AG09319 (cell line): ENCODE measurements at places on chromosomes 16 and 17.

- DNase-seq: no peak
Observed at GRCh38 chr17:81954131-81955057, 6.6 kb downstream of the NOTUM start.

- DNase-seq: no peak
Observed at GRCh38 chr17:811051-811784, 29.1 kb downstream of the MRM3 start.

DNA sequence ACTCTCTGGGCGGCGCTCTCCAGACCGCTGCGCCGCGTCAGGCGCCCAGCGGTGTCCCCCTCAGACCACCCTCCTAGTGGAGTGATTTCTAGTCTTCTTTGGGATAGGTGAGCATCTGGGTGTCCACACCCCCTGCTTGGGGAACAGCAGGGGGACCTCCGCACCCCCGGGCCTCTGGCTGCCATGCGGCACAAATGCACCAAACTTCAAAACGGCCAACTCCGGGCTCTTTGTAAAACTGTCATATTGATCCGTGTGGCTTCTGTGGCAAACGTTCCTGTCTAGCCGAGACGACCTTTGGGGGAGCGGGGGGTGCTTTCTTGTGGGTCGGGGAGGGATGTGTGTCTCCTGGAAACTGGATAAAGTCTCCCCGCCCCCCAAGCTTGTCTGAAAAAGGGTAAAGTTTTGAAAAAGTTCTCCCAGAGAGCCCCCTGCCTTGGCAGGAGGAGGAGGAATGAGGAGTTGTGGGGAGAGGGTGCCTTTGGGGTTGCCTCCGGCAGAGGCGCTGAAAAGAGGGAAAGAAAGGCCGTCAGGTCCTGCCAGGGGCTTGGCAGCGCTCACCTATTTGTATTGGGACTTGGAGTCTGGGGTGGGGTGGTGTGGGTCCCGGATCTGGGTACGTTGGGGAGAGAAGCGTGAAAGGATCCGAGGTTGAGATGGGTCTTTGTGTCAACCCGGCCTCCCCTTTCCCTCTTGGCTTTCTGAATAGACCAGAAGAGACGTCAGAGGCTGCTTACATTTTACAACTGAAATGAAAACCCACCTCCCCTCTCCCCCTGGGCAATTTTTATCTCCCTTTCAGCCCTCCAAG is 2.2 kb upstream of the CHD3 start:
- DNase-seq: no peak

DNA sequence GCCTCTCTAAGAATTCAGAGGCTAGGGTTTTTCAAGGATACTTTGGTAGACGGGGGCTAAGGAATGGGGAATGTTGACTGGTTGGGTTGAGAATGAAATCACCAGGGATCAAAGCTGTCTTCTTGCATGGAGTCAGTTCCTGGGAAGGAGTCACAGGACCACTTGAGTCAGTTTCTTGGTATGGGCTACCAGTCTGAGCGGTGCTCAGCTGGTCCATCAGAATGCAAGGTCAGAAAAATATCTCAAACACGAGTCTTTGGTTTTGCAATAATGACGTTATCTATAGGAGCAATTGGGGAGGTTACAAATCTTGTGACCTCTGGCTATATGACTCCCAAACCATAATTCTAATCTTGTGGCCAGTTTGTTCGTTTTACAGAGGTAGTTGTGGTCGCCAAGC is 18.4 kb downstream of the CHD9NB start:
- no peak for DNase-seq

GRCh38 chr16:30113711-30114333 is 485 bp upstream of the GDPD3 start:
- no peak for DNase-seq

- DNase-seq: no peak
Observed at GRCh38 chr16:89860747-89861304, 12.6 kb upstream of the TCF25 start.

GRCh38 chr17:50185631-50186471 is 15.6 kb downstream of the COL1A1 start:
- DNase-seq: no peak

GRCh38 chr17:8680466-8681169 is 50.1 kb upstream of the MYH10 start:
- no peak for DNase-seq

DNA sequence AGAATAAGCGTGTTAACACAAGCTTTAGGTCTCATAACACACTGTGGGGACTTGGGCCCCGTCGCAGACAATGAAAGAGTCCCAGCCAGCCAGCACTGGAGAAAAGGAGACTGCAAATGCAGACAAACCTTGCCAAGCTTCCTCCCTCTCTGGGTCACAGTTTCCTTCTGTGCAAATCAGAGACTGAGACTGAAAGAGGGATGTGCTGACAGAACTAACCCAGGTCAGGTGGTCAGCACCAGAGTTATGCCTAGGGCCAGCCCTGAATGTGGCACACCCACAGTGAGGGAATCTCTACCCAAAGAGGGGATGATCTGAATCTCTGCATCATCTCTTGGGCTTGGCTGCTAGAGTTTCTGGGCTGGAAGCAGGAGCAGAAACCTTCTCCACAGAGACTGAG is 282.3 kb upstream of the CCL2 start:
- no peak for DNase-seq

DNA sequence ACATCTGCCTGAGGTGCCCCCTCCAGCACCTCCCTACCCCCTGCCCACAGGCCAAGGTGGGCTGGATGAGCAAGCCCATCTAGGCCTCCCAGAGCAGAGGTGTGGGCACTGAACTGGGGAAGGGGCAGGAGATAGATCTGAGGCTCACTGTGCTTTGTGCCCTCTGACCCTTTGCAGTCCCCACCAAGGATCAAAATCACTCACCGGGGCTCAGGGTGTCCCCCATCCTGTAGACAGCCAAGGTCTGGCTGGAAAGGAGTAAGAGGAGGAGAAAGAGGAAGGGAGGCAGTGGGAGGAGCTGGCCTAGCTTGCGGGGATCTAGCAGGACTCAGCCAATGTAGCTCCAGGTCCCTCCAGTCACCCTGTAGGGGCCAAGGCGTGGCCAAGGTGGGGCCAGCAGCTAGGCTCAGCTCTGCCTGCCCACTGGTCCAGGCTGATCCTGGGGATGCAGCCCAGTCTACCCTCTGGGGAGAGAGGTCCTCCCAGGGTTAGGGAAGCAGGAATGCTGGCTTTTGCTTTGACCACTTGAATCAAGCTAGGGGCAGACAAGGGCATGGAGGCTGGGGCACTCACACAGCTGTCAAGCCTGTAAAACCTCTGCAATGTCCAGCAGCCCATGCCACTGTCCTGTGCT is 1.8 kb downstream of the SLC12A4 start:
- DNase-seq: peak; percentile 14

DNA sequence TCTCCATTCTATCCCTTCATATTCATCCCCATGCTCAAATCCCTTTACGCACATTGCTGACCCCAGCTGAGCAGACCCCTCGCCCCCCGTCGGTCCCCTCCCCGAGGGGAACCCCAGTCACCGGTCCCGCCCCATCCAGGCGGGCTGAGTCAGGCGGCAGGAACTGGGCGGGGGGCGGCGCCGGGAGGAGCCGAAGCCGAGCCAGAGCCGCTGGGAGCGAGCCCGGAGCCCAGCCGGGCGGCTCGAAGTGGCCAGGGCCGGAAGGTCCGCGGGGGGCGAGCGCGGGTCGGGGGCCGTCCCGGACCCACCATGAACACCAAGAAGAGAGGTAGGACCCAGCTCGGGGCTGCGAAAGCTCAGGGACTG is 8.6 kb downstream of the RIPOR1 start:
- no peak for DNase-seq

DNA sequence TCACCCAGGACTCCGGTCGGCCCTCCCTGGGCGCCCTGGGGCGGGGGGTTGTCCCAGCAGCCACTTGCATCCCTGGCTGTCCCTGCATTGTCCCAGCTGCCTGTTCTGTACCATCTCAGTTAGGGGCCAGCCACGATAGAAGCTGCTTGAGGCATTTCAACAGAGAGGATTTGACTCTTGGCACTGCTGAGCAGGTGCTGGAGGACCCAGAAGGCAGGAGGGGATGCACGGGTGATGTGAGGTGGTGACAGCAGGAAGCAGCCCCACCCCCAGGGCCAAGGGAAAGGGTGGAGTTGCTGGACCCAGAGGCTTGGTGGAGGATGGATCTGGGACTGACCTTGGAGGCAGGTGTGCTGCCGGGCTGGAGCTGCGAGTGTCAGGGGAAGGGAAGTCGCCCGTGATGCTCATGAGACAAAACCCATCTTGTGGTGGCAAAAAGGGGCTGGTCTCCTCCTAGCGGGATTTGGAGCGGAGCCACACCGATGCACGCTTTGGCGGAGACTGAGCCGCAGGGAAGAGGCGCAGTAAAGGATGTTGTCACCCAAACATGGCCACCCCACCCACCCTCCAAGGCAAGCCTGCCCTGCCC is 188.0 kb upstream of the GSE1 start:
- no peak for DNase-seq

GRCh38 chr17:75720656-75721462 is at the start of gene ITGB4:
TSS of gene ITGB4 (plus strand) at chr17:75721459. CDS start at chr17:75724704, 3,245 bp downstream.
- DNase-seq: no peak

- DNase-seq: no peak
Observed at GRCh38 chr17:41417576-41418015, 6.8 kb downstream of the KRT37 start.

GRCh38 chr16:57590654-57591085 is 37.8 kb upstream of the ADGRG1 start:
- DNase-seq: no peak

DNA sequence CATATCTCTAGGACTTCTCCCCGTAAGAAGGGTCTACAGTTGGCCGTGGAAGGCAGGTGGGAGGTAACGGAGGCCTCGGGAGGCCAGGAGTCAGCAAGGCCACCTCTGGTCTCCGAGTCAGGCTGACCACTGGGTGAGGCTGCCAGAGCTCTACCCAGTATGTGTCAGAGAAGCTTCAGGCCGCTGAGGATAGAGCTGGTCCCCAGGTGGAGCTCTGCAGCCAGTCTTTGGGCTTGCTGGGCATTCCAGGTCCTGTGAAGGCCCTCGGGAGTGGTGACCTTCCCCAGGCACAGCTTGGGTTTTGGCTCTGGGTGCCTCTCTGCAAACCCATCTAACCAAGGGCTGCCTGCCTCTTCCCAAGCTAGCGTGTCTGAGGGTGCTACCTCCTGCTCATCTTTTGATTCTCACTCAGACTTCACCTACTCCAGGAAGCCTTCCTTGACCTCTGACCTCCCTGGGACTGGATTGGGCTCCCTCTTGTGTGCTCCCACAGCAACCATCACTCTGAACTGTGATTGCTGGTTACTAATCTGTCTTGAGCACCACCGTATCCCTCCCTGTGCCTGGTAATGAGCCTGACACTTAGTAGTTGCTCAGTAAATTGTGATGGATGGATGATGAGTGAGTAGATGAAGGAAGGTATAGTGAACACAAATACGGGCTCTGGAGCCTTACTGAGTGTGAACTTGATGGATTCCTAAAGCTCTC is 22.3 kb downstream of the RHBDL3 start:
- no peak for DNase-seq

- no peak for DNase-seq
Observed at GRCh38 chr16:19754644-19755036, 36.6 kb downstream of the IQCK start.

- DNase-seq: no peak
Observed at GRCh38 chr16:27289669-27290068, 21.1 kb upstream of the NSMCE1 start.

DNA sequence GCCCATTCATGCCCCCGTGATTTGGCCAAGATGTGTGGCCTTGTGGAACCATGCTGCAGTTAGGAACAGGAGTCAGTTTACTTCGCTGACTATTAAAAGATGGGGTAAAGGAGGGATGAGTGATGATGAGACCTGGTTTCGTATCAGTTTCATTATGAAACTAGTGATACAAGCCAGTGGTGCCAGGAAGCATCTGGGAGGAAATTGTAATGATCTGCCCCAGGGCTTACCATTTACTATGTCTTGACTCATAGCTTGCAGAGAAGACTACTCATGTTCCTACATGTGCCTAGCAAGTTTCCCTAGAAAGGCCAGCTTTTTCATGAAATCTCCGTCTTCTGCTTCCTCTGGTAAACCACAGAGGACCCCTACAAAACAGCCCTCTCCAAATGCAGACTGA is 23.2 kb downstream of the CDH3 start:
- DNase-seq: no peak

DNA sequence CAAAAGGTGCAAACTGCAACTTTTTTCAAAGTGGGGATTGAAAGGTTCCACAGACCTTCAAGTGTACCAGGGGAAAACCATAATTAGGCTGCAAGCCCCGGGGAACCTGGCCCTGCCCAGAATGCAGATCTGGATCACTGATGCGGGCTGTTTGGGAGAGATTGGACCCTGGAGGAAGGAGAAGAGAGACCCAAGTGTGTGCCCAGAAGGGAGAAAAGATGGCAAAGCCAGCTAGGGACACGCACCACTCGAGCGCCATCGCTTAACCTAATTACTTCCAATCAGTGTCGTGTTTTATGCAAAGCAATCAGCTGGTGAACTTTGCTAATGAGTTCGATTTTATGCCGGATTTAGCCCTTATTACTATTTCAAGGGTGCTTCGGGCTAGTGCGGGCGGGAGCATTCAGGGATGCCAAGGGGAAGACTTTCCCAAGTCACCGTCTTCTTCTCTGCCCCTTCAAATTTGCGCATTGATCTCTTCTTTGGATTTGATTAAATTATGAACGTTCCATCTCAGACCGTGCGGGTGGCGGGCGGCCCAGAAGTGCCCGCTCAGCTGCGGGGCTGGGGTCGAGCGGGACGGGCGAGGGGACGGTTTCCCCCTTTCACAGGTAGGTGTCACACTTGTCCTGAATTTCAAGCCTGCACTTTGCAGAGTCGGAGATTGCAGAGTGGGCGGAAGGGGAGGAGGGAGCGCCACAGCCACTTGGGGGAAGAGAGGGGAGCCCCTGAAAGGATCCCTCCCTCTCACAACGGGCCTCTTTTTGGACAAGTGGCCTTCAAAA is 4.0 kb downstream of the IRX5 start:
- no peak for DNase-seq

DNA sequence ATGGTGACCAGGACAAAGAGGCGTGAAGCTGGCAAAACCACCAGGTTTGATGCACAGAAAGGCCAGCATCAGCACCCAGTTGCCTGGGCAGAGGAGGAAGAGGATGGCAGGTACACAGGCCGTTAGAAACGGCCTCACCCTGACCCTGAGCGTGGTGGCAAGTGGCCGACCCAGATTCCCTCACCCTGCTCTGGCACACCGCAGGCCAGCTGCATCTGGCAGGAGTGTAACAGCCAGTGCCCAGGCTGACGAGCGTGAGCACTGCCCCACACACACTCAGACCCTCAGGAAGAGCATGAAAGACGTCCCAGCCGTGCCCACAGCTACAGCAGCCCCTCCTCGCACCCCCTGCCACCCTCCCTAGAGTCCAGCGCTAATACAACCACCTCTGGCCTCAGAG is 82.0 kb downstream of the ANKRD11 start:
- DNase-seq: no peak

GRCh38 chr17:56891751-56892150 is 22.1 kb downstream of the TRIM25 start:
- no peak for DNase-seq

- DNase-seq: no peak
Observed at GRCh38 chr17:65228734-65229620, 91.8 kb downstream of the RGS9 start.

GRCh38 chr17:68710976-68711375 is 109.8 kb upstream of the FAM20A start:
- DNase-seq: no peak

DNA sequence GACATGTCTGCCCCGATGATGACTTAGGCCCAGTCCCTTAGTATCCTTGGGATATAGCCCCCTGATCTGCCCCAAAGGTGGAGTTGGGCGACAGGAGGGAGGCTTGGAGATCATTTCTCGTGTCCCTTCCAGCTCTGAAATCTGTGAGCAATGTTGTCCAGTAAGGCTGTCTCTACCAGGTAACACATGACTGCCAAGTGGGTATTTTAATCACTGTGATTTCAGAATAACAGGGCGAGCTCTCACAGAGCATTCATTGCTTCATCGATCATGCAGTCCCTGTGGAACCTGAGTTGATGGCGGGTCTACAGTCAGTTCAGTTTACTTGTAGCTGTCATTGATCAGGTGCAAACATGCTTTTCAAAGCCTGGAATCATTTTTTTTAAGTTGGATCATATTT is 39.2 kb downstream of the KSR1 start:
- no peak for DNase-seq
